ENCODE measurements at places on chromosomes 5 and 9. TPM values are rescaled to one million over a fixed set of nuclear protein-coding genes. Genes with fewer than 3 reads are reported as not detected.

Gene SHISAL2B
- not detected for total RNA-seq

Gene NCS1
- 5.4 TPM for total RNA-seq

Gene MYOT
- not detected for total RNA-seq

Gene ZDHHC21
- total RNA-seq, result 11.6 TPM

Gene DBH
- not detected for total RNA-seq

Gene GLRA1
- total RNA-seq, result not detected

Gene IFNA7
- total RNA-seq, result not detected

Gene CDC20B
- total RNA-seq, result not detected

Gene TMEM215
- total RNA-seq, result not detected

Gene NSG2
- not detected for total RNA-seq

Gene PPP1R26
- total RNA-seq, result 0.69 TPM

Gene ESM1
- total RNA-seq, result not detected

Gene F12
- 2.7 TPM for total RNA-seq

Gene OR1Q1
- not detected for total RNA-seq

Gene NEUROG1
- not detected for total RNA-seq
